ENCODE measurements at places on chromosomes 12 and 14.
A peak's percentile ranks its signal among the peaks of the same experiment; 100 is the strongest.

GRCh38 chr12:28770322-28770721, 378.8 kb upstream of the FAR2 start:
- no peak for DNase-seq

- DNase-seq = no peak
These were observed 100.5 kb upstream of the STXBP6 start for GRCh38 chr14:25150401-25150800.

- no peak for DNase-seq
These were observed 2.0 kb downstream of the RMST start for GRCh38 chr12:97464385-97465321.

- DNase-seq = peak; percentile 64
These were observed 4.6 kb downstream of the MTRFR start for GRCh38 chr12:123237646-123238329.

DNA sequence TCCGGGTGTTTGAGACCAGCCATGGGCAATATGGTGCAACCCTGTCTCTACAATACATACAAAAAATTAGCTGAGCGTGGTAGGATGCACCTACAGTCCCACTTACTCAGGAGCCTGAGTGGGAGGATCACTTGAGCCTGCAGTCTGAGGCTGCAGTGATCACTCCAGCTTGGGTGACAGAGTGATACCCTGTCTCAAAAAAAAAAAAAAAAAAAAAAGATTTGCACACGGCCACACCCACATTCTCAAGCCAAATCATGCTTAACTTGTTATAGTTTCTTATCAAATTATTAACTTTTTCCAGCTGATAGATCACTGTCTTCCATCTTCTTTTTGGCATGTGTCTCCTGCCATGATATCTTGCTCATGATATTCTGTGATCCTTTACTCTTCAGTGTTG, 6.8 kb downstream of the DRAM1 start:
- DNase-seq = no peak

GRCh38 chr12:122834921-122835749, at the start of gene HIP1R:
Gene HIP1R (plus strand): TSS chr12:122835457. CDS start chr12:122835551, 94 bp downstream.
- DNase-seq = no peak

DNA sequence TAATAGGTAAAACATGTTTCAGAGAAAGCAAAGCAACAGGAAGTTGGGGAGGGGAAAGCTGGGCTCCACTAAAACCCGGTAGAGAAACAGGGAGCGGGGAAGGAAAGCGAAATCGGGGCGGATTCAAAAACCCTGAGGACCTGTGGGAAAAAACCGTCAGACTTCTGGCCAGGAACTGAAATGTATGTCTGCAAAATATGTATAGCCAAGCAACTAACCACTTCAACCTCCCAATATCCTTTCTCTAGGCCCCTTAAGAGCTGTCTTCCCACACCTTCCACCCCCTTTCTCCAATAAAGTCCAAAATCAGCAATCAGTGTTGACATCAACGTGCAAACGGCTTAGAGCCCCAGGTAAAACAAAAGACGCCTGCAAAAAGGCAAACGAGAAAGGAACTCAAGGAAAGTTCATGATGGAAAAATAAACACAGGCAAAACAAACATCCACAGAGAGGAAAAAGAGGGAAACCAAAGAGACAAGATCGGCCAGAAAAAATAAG, 32.8 kb downstream of the SIX1 start:
- DNase-seq = no peak

- DNase-seq = no peak
These were observed 36.4 kb downstream of the PITPNM2 start for GRCh38 chr12:123114304-123115083.

- no peak for DNase-seq
These were observed 54.1 kb downstream of the TNFAIP2 start for GRCh38 chr14:103177376-103177775.

GRCh38 chr12:110744601-110745264, 2.0 kb upstream of the PPP1CC start:
- DNase-seq = no peak

- no peak for DNase-seq
These were observed 6.6 kb downstream of the ZNF385A start for GRCh38 chr12:54377797-54378515.

- DNase-seq = no peak
These were observed 166.9 kb downstream of the NELL2 start for GRCh38 chr12:44709166-44709565.

GRCh38 chr12:48542300-48542928, 17.0 kb downstream of the OR8S1 start:
- peak; percentile 2 for DNase-seq

- no peak for DNase-seq
These were observed 202.1 kb downstream of the NOVA1 start for GRCh38 chr14:26395726-26396125.

- no peak for DNase-seq
These were observed 37.5 kb downstream of the ERH start for GRCh38 chr14:69360438-69361108.

- no peak for DNase-seq
These were observed 630.8 kb downstream of the AACS start for GRCh38 chr12:125696054-125696453.

DNA sequence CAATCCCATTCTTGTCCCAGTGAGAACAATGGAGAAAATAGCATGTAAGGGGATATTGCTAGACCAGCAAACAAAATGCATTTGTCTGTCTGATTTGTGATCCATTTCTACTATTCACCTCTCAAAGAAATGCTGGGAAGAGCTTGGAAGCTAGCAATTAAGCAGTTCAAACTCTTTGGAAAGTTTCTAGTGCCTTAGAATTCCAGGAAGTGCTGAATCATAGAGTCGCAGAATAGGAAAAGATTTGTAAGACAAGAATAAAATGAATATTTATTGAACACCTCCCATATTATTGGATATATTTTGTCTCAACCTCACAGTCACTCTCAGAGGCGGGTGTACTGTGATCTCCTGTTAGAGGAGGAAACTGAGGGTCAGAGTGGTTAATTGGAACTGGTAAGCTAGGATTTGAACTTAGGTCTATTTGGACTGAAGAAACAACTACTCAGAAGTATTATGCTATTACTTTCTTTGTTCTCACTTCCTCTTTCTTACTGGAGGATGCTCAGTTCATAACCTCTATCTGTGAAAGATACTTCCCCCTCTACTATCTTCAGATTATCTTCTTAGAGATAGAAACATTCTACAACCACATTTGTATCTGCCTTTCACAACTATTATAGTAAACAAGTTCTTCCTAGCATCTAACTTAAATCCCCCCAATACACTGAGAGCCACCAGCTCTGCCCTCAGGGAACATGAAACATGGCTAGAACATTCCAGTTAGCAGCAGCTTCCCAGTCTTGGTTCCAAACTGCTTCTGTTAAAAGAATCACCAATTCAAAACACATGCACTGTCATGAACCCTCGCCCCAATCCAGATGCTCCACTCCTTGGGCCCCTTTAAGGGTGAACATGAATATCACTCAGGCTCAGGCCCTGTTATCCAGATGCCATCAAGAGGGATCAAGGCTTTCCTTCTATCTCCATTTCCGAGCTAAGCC, 64.2 kb downstream of the DRAM1 start:
- DNase-seq = no peak

- DNase-seq = peak; percentile 57
These were observed at the start of gene BBS10 for GRCh38 chr12:76348079-76348901. Gene BBS10 (minus strand): TSS chr12:76348415. CDS start chr12:76348358, 57 bp downstream.

- no peak for DNase-seq
These were observed 338.4 kb downstream of the RAD51B start for GRCh38 chr14:68157971-68158371.

DNA sequence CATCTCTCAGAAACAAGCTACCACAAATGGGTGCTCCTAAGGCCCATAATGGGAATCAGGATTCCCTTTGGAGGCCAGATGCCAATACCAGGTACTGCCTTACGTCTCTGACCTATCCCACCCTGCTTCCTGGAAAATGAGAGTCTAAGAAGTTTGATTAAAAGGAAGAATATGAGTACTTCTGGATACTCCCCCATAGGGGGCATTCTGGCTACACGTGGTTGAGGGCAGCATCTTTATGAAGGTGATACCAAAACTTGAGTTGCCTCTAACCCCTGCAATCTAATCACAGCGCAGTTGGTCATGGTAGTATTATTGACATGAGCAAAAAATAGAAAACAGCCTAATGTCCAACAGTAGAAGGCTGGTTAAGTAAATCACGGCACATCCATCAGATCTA, 184.2 kb upstream of the LHX5 start:
- DNase-seq = no peak

DNA sequence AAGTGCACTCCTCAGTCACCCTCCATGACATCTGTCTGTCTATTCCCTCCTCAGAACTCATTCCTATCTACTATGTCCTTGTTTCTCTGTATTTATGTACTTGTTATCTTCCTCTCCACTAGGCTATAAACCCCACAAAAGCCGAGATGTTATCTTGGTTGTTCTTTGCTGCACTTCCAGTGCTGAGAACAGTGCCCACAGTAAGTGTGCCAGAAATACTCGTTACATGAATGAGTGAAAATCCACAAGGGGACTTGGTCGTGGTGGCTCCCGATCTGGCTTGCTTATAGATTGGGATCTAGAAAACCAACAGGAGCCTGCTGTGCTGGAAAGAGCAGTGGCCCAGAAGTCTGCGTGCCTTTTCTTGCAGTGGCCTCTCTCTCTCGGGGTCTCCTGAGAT, 111.9 kb upstream of the PRMT8 start:
- no peak for DNase-seq
